ENCODE measurements at places on chromosomes 11 and 22.

DNA sequence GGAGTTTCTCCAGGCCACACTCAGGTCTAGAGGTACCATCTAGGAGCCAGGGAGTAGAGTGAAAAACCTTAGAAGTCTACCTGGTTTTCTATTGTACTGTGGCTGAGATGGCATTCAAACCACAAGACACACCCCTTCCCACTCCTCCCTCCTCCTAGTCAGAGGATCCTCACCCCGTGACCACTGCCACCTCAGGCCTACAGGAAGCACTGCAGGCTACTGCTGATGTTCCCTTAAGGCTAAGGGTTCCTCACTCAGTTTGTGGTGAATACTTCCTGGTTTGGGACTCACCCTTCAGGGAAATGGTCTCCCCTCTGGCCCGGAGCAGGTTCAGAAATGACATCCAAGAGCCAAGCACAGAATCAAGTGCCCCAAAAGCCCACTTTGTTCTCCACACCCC lies 1293.9 kb downstream of the JRKL start:
- no peak for DNase-seq

DNA sequence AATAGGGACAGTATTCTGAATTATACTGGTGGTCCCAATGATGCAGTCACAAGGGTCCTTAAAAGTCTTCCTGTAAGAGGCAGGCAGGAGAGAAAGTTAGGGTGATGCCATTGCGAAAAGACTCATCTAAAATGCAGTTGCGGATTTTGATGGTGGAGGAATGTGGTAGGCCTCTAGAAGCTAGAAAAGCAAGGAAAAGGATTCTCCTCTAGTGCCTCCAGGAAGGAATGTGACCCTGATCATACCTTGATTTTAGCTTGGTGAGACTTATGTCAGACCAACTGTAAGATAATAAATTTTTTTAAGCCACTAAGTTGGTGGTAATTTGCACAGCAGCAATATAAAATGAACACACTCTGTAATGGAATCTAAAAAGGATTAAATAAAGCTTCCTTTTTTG lies 33.8 kb downstream of the CHORDC1 start:
- no peak for DNase-seq

DNA sequence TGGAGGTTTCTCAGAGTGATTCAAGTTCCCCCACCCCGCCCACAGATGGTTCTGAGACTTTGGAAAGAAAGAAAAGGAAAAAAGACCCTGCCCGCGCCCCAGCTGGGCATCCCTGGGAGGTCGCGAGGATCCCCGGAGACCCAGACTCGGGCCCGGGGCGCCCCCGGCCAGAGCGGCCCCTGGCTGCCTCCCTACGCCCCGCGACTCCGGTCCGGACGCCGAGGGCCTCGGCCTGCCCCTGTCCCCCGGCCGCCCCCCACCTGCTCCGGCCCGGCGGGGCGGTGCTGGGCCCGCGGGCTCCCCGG lies 2.3 kb upstream of the AIFM3 start:
- no peak for DNase-seq

- no peak for DNase-seq
These were observed 3929.2 kb upstream of the OR11H1 start for GRCh38 chr22:11598492-11599440.

GRCh38 chr11:34564807-34565241 lies 51.2 kb upstream of the ELF5 start:
- no peak for DNase-seq

DNA sequence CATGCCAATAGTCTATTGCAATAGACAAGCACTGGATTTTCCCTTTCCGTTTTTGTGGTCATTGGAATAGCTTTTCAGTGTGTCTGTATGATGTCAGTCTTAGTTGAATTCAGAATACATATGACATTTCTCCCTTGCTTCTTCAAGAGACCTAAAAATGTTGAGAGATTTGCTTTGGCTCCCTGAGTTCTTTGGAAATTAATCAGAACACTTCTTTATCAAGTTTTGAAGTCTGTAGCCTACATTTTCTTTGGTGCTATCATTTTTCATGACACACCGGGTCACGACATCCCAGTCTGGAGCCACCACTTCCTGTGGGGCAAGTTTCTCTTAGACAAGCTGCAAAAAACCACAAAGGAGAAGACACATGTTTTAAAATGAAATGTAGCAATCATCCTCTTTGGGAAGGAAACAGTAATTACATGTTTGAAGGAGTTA lies 847.1 kb downstream of the OPCML start:
- no peak for DNase-seq

DNA sequence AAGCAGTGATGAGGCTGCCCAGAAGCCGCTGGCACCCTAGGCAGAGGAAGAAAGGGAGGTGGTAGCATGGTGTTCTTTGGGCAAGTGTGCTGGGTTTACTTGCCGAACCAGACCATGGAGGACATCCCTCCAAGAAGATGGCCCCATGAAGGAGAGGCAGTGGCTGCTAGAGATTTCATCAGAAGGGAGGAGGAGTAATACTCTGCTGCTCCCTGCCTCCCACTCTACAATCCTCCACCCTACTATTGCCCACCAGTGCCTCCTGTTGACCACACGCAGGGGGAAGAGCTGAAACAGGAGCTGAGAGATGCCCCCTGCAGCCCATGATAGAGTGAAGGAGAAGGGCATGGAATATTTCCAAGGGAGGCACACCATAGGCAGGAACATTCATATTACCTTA lies 51.0 kb upstream of the PRSS23 start:
- no peak for DNase-seq

GRCh38 chr11:58495906-58496305 lies 12.0 kb downstream of the OR5B21 start:
- no peak for DNase-seq

- no peak for DNase-seq
These were observed 22.3 kb upstream of the MICAL2 start for GRCh38 chr11:12088047-12088481.
